GM04504 (cell line): ENCODE measurements at places on chromosomes 12 and 14.

DNA sequence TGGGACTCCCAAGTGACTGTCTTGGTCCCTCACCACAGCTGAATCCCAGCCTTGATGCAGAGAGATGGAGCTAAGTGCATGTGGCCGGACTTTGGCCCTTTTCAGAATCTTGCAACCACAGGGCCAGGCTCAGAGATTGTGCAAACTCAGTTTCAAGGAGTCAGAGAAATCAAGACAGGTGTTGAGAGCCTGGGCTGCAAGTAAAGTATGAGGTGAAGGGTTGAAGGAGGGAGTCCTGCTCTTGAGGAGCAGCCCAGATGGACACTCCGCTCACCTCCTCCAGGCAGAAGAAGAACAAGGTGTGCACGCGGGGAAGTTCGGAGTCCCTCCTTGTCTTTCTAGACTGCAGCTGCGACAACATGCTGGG, 6.3 kb upstream of the BMP4 start:
- no peak for DNase-seq

DNA sequence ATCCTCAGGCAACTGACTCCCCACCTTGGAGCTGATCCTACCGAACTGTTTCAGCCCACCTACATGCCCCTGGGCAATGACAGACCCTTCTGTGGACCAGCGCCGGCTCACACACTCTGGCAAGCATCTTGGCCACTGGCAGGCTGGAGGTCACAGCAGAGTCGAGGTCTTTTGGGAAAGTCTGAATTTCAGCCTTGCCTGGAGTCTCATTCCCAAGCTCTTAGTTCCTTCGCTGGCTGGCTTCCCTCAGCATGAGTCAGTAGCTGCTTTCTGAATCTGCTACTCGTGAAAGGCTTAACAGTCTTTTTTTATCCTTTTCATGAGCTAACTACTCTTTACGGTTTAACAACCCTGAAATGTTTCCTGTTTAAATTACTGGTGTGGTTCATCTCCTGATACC, 44.5 kb downstream of the ASCL4 start:
- DNase-seq: peak; percentile 48

- no peak for DNase-seq
These were observed 6.1 kb upstream of the IFI27L2 start for GRCh38 chr14:94135476-94135875.

GRCh38 chr12:14577344-14577743, 9.7 kb upstream of the PLBD1 start:
- no peak for DNase-seq
